A549 treated with CpdA at 1 μM for 4 hours (cell line): ENCODE measurements at places on chromosomes 3 and 15. TPM values are rescaled to one million over a fixed set of nuclear protein-coding genes. Genes with fewer than 3 reads are reported as not detected.

CYP1A2 gene
- total RNA-seq, result not detected in 5 replicates

RASL12 gene
- 0.09 to 0.16 TPM (median 0.11 TPM) in 4 of 5 replicates, not detected in the other for total RNA-seq

TGM5 gene
- not detected in 5 replicates for total RNA-seq

ISLR2 gene
- 0.13 to 0.27 TPM (median 0.15 TPM) in 5 replicates for total RNA-seq
